ENCODE measurements at places on chromosomes 7 and 10.

GRCh38 chr7:116525913-116526861 lies 1.4 kb downstream of the CAV1 start:
- DNase-seq: peak; percentile 51

GRCh38 chr10:70292004-70292403 lies 8.2 kb upstream of the NPFFR1 start:
- no peak for DNase-seq

DNA sequence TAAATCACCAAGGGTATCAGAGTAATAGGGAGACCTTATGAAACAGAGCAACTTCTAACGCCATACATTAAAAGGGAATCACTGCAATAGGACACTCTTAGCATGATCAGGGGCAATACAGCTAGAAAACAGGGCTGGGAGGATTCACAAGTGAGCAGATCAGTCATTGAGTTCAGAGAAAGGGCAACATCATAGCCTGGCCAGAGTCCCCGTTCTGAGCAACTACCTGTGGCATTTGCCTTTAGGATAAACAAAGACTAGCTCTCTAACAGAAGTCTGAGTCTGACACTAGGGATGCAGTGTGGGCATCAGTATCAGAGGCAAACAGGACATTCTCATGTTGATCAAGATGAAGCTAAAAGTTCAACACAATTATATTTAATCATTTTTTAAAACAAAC lies 297.9 kb downstream of the DGKB start:
- DNase-seq: no peak

- no peak for DNase-seq
Observed at GRCh38 chr10:126833542-126833941, 71.7 kb upstream of the DOCK1 start.

GRCh38 chr7:103573479-103574058 lies 127.6 kb upstream of the SLC26A5 start:
- DNase-seq: peak; percentile 27

DNA sequence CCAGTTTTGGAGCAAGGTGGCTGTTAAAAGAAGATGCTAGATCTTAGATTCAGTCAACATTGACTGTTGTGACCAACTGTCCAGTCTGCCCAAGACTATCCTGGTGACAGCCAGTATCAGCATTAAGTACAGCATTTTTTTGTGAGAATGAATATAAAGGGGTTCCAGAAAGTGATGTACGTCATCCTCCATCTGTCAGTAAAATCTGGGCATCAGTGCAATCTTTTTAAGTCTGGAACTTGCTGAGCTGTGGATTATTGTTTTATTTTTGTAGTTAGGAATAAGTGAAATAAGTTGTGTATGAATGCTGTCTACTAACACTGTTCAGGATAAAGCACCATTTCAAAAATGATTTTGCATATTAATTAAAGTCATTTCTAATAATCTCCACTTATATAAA lies 1020.0 kb upstream of the GHITM start:
- DNase-seq: no peak

DNA sequence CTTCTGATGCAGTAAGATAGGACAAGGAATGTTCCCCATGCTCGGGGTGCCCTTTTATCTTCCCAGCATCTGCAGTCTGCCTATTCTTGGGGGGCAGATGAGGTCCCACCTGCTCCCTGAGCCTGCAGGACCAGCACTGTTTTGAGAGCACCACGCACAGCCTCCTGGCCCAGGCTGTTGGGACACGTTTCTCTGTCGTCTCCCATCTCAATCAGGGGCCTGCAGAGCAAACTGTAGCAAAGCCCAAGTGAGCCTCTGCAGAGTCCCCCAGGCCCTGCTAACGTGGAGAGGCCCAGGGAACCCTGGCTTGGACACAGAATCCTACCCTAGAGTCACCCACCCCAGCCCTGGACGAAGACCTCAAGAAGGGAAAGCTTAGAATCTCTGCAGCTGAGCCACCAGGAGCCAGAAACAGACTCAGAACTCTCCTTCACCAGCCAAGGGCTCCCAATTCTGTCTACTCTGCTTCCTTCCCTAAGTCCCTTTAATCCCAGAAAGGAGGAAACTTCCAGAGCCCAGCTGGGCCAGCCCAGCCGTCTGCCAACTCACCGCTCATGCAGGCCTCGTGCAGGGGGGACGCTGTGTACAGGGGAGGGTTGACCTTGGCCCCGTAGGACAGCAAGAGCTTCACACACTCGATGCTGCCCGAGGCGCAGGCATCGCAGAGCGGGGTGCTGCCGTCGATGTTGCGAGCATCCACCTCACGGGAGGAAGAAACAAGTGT lies 15.6 kb downstream of the ASB13 start:
- DNase-seq: no peak
